ENCODE measurements at places on chromosomes 3 and 15.

GRCh38 chr3:37852097-37852496 lies 9.6 kb upstream of the CTDSPL start:
- no peak for DNase-seq

DNA sequence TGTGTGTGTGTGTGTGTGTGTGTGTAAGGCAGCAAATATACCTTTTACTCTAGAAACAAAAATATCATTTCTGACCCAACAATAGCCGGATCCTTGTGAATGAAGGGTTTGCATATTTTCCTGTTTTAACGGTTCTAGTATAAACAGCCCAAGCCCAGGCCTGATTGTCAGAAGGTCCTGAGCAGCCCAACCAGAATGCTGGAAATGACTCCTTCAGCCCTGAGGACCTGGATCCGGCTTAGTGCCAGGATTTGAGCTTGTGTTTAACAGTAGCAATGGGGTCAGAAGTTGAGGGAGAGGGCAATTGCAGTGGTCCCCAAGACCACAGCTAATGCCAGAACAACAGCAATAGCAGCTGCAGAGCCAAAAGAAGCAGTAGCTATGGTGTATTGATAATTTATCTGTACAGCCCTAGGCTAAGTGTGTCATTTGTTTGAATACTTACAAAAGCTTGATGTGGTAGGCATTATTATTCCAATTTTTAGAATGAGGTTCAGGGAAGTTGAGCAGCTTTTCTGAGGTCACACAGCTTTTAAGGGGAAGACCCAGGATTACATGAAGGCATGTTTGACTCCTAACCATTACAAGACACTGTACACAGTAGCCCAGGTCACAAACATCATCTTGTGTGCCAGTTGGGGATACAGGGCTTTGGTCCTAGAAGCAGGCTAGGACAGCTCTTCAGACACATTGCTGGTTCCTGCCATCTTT lies 12.8 kb downstream of the FOXL2 start:
- no peak for DNase-seq

DNA sequence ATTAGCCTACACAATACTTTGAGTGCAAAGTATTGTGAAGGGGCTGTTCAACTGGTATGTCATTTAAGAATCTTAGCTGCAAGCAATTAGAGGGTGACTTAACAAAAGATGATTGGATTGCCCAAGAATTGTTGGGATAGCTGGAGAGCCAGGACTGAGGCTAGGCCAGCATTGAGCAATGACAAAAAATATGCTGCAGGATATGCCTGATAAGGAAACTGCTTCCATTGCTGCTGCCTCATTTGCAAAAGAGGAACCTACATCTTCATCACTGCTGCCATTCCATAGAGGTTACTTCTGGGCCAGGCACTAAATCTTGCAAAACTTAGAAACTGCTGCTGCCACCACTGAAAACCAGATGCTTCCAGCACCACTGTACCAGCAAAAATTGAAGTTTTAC lies 108.0 kb upstream of the TBC1D5 start:
- DNase-seq, result no peak

DNA sequence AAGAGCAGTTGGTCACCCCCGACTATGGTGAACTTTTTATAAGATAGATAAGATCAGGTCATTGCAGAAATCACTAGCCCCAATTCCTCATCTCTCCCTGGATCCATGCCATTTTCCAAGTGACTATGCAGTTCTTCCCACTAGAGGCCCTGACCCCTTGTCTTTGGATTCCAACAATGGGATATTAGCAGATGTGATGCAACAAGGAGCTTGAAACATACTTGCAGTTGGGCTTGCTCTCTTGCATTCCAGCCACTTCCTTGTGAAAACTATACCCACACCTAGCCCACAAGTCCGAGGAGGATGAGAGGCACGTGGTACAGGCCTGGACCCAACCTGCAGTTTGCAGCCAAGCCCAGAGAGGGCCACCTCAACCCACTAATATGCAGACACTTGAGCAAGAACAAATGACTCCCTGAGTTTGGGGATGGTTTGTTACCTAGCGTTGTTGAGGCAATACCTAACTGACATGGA lies 60.6 kb downstream of the SUCLG2 start:
- DNase-seq, result no peak

GRCh38 chr15:47744496-47744895 lies 27.2 kb downstream of the SEMA6D start:
- no peak for DNase-seq

- DNase-seq, result no peak
These were observed 24.4 kb upstream of the TRIM59 start for GRCh38 chr3:160473978-160474377.

DNA sequence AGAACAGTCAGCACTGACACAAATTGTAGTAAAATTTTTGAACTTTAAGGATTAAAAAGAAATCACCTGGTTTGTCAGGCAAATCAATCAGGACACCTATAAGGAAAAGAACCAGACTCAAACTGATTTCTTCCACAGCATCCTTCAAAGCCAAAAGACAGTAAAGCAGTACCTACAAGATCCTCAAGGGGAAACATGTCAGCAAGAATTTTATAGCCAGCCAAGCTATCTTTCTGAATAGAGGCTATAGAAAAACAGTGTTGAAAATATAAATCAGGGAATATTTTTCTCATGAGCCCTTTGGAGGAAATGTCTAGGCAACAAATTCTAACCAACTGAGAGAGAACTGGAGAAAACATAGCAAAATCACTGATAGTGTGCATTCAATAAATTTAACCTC lies 301.4 kb upstream of the UBE2E2 start:
- no peak for DNase-seq
